ENCODE measurements at places on chromosomes 5 and 9.

GRCh38 chr5:68734781-68735180 is 359.0 kb upstream of the SLC30A5 start:
- DNase-seq, result no peak

DNA sequence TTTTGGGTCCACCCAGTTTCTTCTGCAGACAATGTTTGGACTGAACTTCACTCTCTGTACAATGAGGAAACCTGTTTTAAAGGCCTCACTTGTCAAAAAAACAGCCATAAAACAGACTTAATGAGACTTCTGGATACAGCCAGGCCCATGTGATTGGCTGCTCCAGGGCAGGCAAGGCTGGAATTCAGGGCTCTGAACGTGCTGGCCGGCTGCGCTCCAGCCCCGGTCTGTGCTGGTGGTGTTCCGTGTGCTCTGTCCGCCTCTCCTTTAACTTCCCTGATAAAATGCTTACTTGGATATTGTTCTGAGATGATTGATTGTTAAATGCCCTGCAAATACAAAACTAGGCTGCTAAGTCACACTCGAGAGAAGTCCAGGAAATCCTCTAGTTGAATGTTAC is 131.2 kb upstream of the KLF4 start:
- DNase-seq, result no peak

GRCh38 chr9:121577572-121577971 is 73.9 kb upstream of the DAB2IP start:
- DNase-seq, result no peak

DNA sequence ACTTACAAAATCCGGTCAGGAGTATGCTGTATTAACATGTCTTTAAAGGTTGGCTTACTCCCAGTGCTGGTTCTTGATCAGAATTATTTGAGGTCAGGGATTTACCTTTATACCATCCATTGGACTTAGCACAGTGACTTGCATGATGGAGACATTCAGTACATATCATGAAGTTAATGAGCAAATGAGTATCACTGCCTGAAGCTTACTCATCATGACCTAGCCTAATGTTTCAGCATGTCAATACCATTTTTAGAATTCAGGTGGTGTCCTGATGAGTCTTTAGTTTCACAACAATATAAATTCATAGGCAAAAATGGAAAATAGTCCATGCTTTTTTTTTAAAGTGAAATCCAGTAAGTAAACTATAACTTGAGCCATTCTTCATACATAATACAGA is 226.0 kb upstream of the C9orf72 start:
- no peak for DNase-seq

GRCh38 chr9:114852050-114852594 is 46.3 kb upstream of the TNFSF15 start:
- peak; percentile 12 for DNase-seq

DNA sequence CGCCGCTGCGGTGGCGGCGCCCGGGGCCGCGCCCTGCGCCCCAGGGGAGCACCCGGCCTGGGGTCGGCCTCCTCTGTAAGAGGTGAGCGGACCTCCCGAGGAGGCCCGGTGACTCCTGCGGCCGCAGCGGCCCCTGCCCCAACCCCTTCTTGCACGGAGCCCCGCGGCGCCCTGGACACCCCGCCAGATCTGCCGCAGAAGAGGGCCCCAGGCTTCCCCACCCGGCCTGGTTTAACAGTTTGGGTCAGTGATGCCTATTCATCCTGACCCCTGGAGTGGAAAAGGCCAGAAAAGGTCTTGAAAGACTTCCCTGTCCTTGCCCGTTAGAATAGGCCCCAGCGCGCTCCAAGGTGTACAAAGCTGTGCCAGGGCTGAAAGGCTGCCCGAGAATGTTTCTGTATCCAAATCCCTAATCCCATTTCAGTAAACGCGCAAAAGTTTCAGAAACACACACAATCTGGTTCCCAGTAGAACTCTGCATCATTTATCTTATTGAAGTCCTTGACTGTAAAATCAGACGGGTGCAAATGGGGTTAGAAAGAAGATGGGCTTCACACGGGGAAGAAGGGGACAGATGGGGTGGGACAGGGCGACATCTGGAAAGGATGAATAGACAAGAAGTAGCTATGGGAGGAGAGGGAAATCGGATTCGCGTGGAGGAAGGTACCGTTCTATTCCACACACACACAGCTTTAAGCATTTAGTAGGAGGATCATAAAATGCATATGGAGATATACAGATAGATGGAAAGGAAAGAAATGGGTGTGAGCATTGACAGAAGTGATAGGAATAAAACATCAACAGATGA is 1.1 kb upstream of the SSBP2 start:
- DNase-seq, result no peak
